ENCODE measurements at places on chromosomes 4 and X.

GRCh38 chrX:87578978-87579377 lies 61.4 kb downstream of the KLHL4 start:
- DNase-seq: no peak

DNA sequence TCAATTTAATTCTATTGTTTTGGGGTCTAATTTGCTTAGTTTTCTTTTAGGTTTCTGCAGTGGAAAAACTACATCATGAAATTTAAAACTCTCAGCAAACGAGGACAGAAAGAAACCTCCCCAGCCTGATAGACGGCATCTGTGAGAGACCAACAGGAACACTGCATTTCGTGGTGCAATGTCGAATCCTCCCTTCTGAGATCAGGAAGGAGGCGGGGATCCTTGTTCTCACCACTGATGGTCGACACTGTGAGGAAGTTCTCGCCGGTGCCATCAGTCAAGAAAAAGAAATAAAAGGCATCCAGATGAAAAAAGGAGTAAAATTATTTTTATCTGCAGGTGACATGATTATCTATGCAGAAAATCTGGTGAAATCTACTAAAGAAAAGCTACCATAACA lies 16.5 kb downstream of the GAK start:
- DNase-seq: no peak

DNA sequence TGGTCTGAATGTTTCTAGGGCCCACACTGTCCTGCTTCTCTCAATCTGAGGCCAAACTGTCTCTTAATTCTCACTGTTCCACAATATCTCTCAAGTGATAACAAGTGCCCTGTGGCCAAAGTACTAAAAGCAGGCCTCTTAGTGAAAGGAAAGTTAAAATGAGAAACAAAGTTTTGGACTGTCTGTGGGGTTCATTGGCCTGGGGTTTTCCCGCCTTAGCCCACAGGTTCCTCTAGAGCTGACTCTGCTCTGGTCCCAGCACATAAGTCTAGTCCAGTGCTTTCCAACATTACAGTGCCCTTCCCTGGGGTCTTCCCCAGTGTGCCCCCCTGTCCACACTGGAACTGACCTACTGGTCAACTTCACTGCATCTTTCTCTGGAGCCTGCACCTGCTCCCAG lies 6.3 kb downstream of the MAGEB1 start:
- DNase-seq: no peak

DNA sequence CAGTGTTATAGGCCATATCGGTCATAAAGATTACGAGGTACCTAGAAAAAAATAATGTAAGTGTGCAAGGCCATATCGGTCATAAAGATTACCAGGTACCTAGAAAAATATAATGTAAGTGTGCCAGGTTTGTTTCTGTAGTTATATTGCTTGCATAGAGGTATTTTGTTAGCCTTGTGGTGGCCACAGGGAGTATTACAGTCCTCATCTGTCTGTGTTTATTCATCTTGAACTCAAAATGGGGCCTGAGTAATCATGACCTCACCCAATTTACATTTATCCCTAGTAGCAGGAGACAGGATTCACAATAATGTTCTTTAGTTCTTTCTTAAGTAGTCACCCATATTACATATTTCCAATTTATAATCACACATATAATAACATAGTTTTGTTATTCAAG lies 459.7 kb downstream of the MID1IP1 start:
- no peak for DNase-seq

DNA sequence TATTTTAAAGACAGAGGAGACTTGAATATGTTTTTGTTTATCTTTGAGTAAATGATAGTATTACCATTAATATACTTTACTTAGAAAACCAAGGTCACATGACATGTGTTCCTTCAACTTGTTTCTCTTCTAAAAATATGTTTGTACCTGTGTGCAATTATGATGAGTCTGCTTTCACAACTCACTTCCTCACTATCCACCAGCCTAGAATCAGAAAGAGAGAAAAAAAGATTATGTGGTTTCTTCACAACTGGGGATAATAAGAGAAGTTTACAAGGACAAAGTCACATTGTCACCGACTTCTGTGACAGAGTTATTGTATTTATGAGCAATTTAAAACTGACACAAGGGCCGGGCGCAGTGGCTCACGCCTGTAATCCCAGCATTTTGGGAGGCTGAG lies 1112.1 kb downstream of the RPA4 start:
- DNase-seq: no peak

DNA sequence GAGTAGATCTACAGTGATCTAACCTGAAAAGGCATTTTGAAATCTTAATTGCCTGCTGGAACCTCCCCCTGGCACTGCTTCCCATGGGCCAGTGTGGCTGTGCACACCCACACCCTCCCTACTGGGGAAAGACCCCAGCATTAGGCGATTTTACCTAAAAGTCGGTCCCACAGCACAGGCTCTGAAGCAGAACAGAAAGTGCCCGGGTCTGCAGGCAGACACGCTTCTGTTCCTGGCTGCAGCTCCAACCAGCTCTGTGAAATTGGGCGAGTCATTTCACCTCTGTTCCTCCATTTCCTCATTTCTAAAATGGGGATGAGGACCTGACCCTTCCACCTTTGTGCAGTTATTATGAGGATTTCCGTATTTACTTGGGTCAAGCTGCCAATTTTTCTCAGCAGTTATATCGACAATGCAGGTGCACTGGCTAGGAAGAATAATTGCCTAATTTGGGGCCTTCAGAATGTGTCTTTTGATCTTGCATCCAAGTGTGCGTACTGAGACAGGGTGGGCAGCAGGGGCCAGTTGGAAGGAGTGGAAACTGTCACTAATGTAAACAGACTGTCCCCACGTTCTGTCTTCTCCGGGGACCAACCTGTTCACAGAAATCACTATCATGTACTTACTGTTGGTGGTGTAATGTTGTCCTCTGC lies 7.1 kb downstream of the KLF3 start:
- no peak for DNase-seq

DNA sequence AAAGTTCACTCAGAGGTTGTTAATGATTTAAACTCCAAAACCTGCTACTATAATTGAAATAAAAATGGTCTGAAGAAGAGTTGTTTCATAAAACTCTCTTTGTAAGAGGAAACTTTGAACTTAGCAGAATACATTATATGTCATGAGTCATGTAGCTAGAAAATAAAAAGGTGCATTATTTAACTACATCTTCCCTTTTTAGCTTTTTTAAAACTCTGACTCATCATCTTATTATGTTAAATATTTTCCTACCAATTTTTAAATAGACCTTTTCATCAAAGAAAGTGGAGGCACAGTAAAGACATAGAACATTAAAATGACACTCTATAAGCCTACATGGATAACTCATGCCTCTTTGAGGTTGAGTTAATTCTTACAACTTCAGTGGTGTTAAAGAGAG lies 1.2 kb upstream of the ZNF827 start:
- DNase-seq: no peak

DNA sequence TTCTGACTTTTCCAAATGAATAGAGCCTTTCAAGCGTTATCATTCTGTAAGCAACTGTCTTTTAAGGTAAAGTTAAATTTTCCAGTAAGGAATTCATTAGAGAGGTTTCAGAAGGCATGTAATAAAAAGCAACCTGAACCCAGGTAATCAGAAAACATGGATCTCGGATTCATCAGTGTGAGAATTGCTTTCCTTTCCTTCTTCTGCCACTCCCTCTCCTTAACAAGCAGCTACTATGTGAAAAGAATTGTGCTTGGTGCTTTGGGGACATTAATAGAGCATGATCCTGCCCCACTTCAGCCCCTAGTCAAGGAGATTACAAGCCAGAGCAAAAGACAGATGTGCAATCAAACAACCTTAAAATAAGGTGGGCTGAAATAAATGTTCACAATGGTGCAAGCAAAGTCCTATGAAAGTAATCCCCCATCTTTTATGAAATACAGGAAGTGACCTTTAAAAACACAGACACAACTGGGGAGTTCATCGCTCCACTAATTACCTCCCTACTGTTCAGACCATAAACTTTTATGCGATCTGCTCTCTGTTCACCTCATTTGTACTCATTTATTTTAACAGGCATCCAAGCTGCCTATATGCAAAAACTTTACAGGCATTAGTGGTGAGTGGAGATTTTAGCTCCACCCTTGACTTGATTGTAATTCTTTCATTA lies 122.9 kb upstream of the RASGEF1B start:
- no peak for DNase-seq

All from GM13977 (cell line).